ENCODE measurements at places on chromosomes 6 and 20.

- no peak for DNase-seq
Observed at GRCh38 chr6:100172322-100172713, 178.3 kb upstream of the MCHR2 start.

DNA sequence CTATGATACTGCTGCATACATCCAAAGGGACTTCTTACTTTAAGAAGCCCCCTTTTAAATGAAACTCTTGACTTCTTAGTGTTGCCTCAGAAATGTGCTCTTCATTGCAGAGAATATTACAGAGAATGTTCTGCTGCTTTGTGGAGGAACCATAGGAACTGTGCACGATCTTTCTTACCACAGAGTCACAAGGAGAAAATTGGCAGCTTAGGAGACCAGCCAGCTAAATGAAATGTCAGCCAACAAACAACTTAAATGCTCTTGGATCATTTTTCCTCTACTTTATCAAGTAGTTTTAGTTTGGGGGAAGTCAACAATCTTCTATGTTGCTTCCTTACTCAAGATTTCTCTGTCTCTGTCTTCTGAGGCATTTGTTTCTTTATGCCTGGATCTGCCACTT is 125.9 kb upstream of the MLIP start:
- no peak for DNase-seq

- no peak for DNase-seq
Observed at GRCh38 chr6:25952535-25952934, 10.1 kb upstream of the TRIM38 start.

- DNase-seq: no peak
Observed at GRCh38 chr20:34163307-34163706, 51.3 kb upstream of the EIF2S2 start.

DNA sequence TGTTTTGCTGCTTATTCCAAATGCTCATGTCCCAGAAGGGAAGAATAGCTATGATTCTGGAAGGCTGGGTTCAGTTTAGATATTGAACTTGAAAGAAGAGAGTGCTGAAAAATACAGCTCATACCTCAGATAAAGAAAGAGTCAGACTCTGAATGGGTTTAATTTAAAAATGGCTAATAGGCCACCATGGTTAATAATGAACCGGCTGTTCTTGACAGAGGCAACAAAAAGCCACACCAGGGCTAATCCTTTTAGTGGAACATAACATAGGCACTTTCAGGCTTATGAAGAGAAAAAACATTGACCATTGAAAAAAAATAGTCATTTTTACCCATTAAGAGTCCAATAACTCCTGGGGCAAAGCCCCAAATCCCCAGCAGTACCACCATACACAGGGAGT is 59.4 kb downstream of the TNFRSF21 start:
- DNase-seq: no peak

- no peak for DNase-seq
Observed at GRCh38 chr20:36971103-36971502, 19.6 kb upstream of the SAMHD1 start.

- no peak for DNase-seq
Observed at GRCh38 chr20:42483730-42484303, 705.9 kb downstream of the PTPRT start.

DNA sequence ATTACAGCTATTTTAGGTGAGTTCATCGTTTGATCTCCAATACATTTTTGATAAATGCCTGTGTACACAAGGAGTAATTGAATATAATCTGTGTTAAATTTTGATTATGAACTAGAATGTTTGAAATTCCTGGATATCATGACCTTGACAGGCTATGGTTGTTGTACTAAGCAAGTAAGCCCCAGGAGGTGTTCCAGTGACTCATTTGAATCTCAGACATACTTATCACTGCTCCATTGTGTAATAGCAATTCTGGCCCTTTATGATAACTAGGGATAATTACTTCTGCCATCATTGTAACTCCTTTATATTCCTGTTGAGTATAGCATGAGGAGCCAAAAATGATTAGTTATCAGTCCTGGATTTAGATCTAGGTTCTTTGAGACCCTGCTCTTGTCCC is 1424.6 kb upstream of the ADGRB3 start:
- DNase-seq: no peak

DNA sequence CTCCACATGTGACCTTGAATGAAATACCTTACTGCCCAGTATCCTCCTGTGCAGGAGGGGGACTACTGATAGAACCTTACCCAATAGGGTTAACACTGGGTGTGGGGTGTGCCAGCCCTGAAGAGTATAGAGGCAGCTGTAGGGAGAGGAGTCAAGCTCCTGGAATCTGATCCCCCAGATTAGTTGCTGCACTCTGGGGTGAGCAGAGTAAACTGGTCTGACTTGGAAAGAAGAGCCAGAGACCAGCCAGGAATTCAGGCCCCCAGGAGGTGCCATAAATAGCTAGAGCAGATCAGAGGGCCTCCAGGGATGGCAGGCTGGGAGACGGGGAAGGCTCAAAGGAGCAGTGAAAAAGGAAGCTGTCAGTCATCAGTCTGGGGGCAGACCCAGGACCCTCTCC is 3.5 kb upstream of the APOBEC2 start:
- no peak for DNase-seq

DNA sequence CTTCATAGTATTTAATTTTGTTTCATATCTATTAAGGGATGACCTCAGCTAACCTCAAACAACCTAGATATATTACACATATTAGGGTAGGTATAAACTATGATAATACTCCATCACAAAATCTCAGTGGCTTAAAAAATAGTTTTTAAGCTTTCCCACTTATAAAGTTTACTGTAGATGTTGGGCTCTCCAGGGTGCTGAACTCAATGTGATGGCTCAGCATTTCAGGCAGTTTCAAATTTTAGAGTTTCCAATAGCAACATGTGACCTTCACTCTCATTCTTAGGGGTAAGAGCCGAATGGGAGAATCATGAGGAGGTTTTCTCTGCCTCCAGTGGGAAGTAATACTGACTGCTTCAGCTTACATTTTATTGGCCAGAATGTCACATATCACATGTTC is 357.3 kb downstream of the MEI4 start:
- no peak for DNase-seq

All from kidney capillary endothelial cell (primary cell).